Sigmoid colon (tissue), 7 donors: ENCODE measurements at places on chromosomes 2 and 18. TPM values are rescaled to one million over a fixed set of nuclear protein-coding genes. Genes with fewer than 3 reads are reported as not detected.
A peak's percentile ranks its signal among the peaks of the same experiment; 100 is the strongest.

The HOXD8 gene
- total RNA-seq = 10.2 TPM

GRCh38 chr2:46657042-46657504, 177.7 kb downstream of the TMEM247 start:
- DNase-seq = peak; percentile 93

GRCh38 chr18:23336101-23336500, 117.0 kb upstream of the RIOK3 start:
- DNase-seq = no peak

DNA sequence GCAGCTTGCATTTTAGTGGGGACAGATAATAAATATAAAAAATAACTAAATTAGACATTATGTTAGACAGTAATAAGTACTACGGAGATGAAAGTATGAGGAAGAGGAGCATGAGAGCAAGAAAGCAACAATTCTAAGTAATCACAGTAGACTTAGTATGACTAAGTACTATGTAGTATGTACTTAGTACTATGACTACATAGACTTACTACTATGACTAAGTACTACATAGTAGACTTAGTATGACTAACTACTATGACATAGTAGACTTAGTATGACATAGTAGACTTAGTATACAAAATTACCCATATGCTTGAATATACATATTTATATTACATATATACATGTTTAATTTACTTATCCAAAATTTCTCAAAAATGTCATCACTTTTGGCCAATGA, 29.3 kb downstream of the CDH20 start:
- no peak for DNase-seq

- no peak for DNase-seq
These were observed 4.9 kb downstream of the ATP5MC3 start for GRCh38 chr2:175176624-175177023.

The GKN2 gene
- not detected for total RNA-seq

DNA sequence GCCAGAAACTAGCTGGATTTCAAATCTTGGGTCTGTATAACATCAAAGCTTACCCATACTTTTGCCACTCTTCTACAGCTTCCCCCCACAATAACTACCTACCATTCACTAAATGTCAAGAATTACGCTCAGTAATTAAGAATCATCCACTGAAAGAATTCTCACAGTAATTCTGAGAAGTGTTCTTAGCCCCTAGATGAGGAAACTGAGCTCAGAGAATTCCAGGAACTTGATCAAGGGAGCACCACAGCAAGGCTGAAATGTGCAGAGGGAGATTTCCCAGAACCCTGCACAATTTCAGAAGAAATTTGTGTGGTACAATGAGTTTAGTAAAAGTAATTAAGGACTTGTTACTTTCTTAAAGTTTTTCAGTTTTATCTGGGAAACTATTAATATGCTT, 194.5 kb upstream of the STK17B start:
- no peak for DNase-seq

GRCh38 chr2:10365412-10365811, 62.7 kb downstream of the HPCAL1 start:
- DNase-seq = no peak

GRCh38 chr2:54208364-54209240, 47.4 kb downstream of the TSPYL6 start:
- DNase-seq = no peak

- no peak for DNase-seq
These were observed 165.4 kb downstream of the KCNE4 start for GRCh38 chr2:223217373-223217772.

The PRKAG3 gene
- total RNA-seq = not detected

GRCh38 chr2:134217924-134218323, 35.9 kb upstream of the MGAT5 start:
- DNase-seq = no peak

- DNase-seq = no peak
These were observed 78.4 kb downstream of the LIMS1 start for GRCh38 chr2:108612514-108613183.

The SF3B1 gene
- total RNA-seq = 258 TPM

DNA sequence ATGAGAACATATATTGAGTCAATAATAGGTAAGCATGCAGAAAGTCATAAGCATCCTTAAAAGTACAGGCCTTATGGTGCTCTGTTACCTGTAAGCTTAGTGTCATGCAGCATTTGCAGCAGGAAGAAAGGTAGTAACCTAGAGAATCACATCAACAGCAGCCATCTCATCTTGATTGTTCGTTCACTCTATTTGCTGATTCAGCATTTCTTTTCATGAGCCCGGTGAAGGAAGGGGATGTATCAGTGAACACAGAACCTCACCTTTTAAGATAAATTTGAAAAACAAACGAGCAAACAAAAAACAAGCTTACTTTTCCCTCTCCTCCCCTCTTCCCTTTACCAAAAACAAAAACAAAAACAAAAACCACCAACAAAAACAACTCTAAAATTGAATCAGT, 89.9 kb downstream of the MIB1 start:
- DNase-seq = no peak

DNA sequence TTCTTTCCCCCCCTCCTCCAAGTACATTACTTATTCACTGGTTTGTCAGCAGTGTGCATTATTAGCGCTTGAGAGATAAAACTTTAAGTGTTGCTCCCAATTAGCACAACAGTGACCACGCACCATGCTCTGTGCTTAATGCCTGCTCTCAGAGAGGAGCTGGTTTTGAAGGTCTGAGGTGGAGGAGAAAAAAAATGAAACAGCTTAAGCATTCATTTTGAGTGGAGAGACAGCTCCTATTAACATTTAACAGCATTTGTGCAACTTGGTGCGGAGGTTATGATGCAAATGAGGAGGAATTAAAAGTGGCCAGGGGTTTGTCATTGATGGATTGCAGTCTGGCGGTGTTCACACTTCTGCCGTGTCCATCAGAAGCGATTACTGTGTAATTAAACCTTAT, 141.8 kb downstream of the FIGN start:
- DNase-seq = no peak

DNA sequence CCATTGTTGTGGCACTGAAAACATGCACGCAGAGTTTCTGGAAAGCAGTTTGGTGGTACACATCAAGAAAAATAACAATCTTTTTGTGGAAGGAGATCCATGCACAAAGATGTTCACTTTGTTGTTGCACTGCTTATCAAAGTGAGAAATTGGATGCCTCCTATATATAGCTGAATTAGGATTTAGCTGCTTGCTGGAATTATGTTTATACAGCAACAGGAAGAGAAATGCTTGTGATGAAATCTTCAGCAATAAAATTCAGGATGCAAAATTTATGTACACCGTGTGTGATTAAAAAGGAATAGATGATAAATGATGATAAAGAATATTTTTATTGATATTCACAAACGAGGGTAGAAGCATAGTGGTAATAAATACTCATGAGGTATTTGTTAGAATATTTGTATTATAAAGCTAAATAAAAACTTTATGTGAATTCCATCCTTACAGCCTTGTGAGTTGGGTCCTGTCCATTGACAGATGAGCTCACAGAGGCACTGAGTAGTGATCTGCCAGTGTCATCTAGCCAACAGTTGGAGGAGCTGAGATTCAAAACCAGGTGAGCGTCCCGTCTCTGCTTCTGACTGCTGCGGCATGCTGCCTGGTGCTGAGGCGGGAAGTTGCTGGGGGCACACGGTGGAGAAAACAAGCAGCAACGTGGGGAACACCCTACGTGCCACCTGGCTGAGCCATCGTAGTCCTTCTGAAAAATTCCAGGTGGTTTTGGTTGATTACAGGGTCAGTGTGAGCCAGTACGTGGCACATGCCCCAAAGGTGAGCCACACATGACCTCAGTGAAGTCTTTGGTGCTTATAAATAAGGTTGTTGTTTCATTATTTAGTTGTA, 80.2 kb downstream of the ASAP2 start:
- no peak for DNase-seq

DNA sequence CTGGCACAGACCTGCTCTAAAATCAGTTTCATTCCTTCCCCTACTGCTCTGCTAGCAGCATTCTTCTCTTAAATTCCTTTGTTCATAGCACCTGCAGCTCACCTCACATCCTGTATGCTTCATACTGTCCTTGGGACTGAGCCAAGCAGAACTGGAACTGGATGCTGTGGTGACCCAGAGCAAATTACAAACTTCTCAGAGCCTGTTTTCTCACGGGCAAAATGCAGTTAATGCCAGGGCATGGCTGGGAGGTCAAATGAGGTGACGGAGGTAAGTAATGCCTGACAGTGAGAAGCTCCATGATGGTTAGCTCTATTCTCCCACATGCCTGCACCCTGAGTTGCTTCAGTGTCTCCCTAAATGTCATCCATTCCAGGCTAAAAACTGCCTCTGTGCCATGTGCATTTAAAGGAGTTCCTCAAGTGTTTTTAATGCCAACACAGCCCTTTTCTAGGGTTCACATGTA, 29.7 kb downstream of the C2orf42 start:
- no peak for DNase-seq

DNA sequence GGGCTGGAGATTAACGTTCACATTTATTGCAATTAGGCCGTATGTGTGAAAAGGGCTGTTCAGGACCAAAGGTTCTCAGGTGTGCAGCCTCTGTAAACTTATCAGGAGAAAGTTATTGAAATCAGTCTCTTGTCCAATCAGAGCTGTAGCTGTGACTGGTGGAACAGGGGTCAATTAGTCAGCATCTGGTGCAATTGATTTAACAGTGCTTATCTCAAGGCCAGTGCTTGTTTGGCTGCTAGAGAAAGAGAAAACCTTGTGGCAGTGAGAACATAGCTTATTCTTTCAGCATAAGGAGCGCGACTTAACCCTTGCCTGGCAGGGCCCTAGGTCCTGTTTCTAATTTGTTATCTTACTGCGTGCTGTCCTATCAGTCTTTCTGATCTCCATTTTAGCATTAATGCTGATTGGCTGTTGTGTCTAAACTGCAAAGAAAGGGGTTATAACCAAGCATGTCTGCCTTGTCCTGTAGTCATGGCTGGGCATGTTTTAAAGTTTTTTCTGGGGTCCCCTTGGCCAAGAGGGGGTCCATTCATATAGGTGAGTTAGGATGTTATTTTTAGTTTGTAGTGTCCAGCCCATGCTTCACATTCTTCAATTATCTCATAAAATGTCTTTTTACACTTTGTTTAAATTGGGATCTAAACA, 66.4 kb downstream of the CYB5A start:
- DNase-seq = no peak

The IGFBP5 gene
- total RNA-seq = 773 TPM

The CHST9 gene
- 0.83 TPM for total RNA-seq

- DNase-seq = no peak
These were observed 3.7 kb downstream of the ODC1 start for GRCh38 chr2:10444463-10444862.

DNA sequence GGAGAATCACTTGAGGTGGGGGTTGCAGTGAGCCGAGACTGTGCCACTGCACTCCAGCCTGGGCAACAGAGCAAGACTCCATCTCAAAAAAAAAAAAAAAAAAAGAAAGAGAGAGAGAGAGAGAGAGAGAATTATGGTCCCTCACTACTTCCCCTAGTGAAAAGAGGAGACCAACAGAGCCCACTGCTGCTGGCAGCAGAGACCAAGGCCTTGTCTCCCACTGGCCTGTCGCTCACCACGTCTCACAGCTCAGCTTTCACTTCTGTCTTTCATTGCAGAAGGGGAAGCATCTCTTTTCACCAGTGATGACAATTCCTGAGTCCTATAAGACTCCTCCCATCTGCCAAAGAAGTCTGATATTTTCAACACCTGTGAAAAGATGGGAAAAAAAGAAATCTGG, 81.3 kb downstream of the CLHC1 start:
- no peak for DNase-seq

GRCh38 chr18:55996717-55997116, 408.7 kb upstream of the TCF4 start:
- DNase-seq = no peak

DNA sequence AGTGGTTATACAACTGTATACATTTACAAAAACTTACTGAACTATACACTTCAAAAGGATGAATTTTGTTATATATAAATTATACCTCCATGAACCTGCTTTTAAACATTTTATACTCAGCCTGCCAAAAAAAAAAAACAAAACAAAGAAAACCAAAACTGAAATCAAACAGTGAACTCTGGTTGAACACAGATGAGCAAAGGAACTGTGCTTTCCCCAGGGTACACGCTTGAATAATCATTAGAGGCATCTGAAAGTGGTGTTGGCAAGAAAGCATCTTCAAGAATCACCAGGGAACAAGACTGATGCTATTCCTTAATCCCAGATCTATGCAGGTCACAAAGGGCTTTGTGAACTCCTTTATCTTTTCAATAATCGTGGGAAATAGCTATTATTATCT, 77.0 kb upstream of the LYPD1 start:
- DNase-seq = no peak

DNA sequence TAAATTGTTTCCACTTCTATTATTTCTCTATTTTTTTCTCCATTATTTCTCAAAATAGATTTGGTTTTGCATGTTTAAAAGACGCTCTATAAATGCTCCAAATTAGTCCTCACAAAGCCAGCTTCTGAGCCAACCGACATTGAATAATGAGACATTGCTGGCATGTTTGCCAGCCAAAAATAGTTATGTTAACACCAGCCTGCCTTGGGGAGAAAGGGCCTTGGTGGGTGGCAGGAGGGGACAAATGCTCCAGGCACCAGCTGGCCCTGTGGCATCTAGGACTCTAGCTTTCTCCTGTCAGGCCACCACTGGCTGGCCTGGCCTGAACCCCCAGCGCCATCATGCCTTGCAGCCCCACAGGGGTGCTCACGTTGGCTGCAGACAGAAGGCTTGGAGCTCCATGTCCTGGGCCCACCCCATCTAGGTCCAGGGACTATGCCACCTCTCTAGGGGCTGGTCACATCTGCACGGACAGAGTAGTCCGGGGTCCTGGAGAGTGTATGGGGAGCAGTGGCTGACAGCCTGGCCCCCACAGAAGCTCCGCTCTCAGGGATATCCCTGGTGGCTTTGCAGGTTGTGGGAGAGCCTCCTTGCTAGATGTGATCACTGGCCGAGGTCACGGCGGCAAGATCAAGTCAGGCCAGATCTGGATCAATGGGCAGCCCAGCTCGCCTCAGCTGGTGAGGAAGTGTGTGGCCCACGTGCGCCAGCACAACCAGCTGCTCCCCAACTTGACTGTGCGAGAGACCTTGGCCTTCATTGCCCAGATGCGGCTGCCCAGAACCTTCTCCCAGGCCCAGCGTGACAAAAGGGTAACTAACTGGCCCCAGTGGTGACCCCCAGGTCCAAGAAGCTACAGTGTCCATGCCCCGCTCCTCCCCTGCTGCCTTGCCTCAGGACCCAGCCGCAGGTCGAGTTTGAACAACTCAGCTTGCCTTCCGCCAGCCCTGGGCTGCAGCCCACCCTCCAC, 12.5 kb downstream of the ABCG8 start:
- no peak for DNase-seq
